ENCODE measurements at places on chromosomes 4 and X. TPM values are rescaled to one million over a fixed set of nuclear protein-coding genes. Genes with fewer than 3 reads are reported as not detected.

MANBA gene
- polyA plus RNA-seq: 23.3 TPM

TCEAL6 gene
- polyA plus RNA-seq: 0.44 TPM

COL4A5 gene
- polyA plus RNA-seq: 59.3 TPM

PNMA5 gene
- 0.04 TPM for polyA plus RNA-seq

SLITRK4 gene
- 1.0 TPM for polyA plus RNA-seq

AKAP14 gene
- polyA plus RNA-seq: not detected

CLNK gene
- 0.15 TPM for polyA plus RNA-seq

MCTS1 gene
- 30.0 TPM for polyA plus RNA-seq

JCHAIN gene
- 6.9 TPM for polyA plus RNA-seq

EGFL6 gene
- 8.7 TPM for polyA plus RNA-seq

CT45A2 gene
- not detected for polyA plus RNA-seq

PLP1 gene
- polyA plus RNA-seq: 20.9 TPM

BEX1 gene
- polyA plus RNA-seq: 5.7 TPM

GRCh38 chr4:162350331-162350730 is 186.5 kb upstream of the FSTL5 start:
- no peak for DNase-seq

- no peak for DNase-seq
Measured at GRCh38 chr4:25827373-25827772, 35.4 kb downstream of the SEL1L3 start.

DNA sequence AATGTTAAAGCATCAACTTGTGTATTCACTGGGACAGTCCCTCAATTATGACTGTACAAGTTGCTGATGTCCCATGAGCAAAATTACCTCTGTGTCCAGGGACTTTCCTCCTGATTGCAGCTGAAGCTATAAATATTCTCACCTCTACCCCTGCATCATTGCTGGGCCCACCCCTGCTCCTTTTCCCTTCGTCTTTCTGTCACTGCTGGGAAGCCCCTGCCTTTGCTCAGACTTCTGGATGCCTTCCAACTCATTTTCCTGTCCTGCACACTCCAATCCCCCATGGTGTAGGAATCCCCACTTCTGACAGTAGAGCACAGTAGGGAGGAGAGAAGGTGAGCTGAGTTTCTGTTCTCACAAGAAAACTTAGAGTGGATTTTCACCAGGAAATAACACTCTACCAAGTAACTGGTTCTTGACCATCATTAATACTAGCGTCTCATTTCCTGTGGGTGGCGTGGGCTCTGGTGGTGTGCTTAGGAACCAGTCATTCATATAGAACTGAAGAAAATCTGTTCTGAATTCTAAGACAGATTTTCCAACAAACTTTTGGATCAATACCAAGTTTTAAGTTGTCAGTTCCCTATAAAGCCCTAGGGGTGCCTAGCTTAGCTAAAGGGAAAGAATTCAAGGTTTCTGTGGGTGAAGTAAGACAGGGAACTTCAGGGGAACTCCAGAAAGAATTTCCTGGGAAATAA is 136.2 kb upstream of the MED14 start:
- DNase-seq: no peak

- no peak for DNase-seq
Measured at GRCh38 chr4:152197211-152197610, 338.7 kb downstream of the FBXW7 start.

GRCh38 chr4:123193802-123194367 is 202.7 kb upstream of the SPRY1 start:
- no peak for DNase-seq

- no peak for DNase-seq
Measured at GRCh38 chrX:21132686-21133393, 241.4 kb upstream of the CNKSR2 start.

GRCh38 chrX:113986427-113986826 is 597.5 kb upstream of the HTR2C start:
- no peak for DNase-seq

DNA sequence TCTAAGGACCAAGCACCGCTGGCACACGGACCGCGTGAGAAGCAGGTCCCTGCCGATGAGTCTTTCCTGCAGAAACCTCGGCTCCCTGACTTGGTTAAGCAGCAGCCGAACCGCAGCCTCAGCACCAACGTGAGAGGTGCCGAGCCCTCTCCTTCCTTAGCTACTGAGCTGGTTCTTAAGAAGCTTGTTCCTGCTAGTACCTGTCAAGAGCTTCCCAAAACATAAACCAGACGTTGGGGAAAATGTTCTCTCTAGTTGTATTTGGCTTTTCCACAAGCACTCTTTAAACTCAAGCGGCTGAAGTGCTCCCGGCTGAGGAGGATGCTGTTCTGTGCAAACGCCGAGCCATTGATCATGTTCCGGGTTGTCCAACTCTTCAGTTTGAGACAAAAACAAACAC is 29.3 kb upstream of the TLR3 start:
- no peak for DNase-seq

- DNase-seq: no peak
Measured at GRCh38 chr4:179485781-179486180, 2043.5 kb upstream of the AGA start.

DNA sequence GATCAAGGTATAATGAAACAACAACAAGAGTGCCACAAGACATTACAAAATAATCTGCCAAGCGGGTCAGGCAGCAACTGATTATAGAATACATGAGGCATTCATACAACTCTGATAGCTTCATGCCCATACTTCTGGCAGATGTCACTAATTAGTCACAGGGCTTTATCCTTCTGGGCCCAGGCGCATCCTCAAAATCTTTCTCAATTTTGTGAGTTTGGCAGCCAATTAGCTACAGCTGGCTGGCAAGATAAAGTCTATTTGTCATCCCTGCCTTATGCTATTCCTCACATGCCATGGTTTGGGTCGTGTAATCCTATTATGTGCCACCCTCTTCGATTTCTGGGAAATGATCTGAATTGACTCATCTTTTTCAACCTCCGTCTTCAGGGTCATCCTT is 254.3 kb downstream of the PACRGL start:
- DNase-seq: no peak

DNA sequence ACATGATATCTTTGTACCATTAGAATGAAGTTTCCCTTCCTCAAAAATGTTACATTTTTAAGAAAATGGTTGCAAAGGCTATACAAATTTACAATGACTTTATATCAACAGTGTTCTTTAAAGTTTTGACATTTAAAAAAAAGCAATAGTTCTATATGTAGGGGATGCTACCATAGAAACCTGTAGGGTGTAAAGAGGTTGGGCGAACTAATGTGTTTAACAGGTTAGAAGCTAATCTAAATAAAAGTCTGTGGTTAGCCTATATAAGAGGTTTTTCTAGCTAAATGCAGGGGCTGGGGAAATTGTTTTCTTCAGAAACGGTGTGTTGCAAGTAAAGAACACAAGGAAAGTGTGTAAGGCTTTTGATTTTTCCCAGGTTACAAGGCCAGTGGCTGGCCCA is 73.3 kb downstream of the GBA3 start:
- DNase-seq: no peak

DNA sequence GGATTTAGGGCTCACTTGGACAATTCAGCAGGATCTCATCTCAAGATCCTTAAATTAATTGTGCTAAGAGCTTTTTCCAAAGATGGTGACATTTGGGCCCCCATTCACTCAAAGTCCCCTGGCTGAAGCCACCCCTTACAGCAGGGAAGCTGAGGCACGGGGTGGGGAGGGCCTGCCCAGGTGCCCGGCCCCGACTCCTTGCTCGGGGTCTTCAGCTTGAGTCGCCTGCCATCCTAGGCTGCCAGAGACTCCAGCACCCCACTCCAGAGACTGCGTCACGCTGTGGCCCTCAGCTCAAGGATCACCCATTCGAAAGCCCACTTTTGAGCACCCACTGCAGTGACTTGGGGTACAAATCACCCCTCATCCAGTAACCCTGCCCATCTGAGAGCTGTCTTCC is 39.2 kb upstream of the GPR78 start:
- DNase-seq: no peak

DNA sequence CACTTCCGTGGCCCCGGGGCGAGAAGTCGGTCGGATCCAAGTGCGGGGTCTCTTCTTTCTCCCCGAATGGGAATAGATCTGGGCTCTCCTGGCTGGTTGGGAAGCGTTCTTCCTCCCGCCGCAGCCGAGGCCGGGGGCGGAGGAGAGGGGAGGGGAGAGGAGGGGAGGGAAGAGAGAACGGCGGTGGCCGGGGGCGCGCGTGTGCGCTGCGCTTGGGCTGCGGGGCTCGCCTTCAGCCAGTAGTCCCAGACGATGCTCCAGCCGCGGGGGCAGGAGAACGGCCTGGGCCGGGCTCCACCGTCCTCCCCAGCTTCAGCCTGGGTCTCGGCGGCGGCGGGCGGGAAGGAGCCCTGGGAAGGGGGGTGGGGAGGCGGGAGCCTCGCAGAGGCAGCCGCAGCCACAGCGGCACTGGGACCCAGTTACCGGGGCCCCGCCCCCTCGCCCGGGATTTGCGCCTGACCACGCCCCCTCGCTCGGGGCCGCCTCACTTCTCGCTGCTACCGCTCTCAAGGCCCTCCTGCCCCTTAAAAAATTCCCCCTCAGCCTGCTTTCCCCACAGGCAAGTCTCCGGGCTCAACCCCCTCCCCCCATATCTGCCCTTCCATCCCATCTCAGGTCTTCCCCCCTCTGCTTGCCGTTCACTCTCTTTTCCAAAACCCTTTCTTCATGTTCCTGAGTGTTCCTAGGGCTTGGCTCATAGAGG is at the start of gene FGD1:
Gene FGD1 (minus strand): TSS at position 421 of the 703 bp plus-strand sequence. CDS start 802 bp downstream, outside the sequence.
- no peak for DNase-seq

DNA sequence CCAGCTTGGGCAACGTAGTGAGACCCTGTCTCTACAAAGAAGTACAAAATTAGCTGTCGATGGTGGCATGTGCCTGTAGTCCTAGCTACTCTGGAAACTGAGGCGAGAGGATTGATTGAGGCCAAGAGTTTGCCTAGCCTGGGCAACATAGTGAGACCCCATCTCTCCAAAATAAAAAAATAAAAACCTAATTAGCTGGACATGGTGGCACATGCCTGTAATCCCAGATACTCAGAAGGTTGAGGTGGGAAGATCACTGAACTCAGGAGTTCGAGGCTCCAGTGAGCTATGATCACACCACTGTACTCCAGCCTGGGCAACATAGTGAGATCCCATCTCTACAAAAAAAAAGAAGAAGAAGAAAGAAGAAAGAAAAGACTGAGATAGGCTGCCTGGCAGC is 17.4 kb downstream of the PLAC1 start:
- DNase-seq: no peak

- DNase-seq: no peak
Measured at GRCh38 chrX:10795721-10796120, 175.3 kb upstream of the MID1 start.

GRCh38 chr4:74402692-74403456 is 37.9 kb downstream of the EREG start:
- DNase-seq: no peak

Measured in urinary bladder (tissue), 4 donors.